NCI-H187 treated with DMSO at 0.1 percent for 48 hours (cell line): ENCODE measurements at places on chromosomes 7 and 10.

DNA sequence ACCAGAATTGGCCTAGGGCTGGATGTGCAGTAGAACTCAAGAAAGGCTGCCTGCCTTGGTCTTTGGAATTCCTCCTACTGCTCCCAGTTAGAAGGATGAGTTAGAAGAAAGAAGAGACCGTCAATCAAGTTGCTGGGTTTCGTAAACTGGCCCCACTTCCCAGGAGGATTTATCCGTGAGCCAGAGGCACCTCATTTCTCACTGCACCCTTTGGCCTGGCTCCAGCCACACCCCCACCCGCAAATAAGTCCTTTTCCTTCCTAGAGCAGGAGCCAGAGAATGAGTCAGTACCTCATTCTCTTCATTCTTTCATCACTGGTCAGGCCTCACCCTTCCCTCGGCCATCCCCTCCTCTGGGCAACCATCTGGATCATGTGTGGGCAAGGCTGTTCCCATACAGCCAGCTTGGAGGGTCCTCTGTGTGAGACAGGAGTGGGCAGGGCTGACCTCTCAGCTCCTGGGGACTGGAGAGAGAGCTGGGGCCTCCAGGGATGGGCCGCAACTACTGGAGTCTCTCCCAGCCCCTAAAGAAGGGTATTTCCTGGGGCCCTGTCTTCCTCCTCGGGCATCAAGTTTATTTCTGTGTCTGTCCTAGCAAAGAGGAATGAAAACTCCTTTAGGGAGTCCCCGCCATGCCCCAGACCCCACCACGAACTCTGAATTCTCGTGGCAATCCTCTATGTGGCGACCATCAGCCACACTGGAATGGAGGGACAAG lies 87.2 kb upstream of the DUSP5 start:
- DNase-seq: no peak

GRCh38 chr7:97731736-97732564 lies at the start of gene TAC1:
TSS of gene TAC1 (plus strand) at chr7:97732086. CDS start at chr7:97732613, 527 bp downstream.
- DNase-seq: no peak

DNA sequence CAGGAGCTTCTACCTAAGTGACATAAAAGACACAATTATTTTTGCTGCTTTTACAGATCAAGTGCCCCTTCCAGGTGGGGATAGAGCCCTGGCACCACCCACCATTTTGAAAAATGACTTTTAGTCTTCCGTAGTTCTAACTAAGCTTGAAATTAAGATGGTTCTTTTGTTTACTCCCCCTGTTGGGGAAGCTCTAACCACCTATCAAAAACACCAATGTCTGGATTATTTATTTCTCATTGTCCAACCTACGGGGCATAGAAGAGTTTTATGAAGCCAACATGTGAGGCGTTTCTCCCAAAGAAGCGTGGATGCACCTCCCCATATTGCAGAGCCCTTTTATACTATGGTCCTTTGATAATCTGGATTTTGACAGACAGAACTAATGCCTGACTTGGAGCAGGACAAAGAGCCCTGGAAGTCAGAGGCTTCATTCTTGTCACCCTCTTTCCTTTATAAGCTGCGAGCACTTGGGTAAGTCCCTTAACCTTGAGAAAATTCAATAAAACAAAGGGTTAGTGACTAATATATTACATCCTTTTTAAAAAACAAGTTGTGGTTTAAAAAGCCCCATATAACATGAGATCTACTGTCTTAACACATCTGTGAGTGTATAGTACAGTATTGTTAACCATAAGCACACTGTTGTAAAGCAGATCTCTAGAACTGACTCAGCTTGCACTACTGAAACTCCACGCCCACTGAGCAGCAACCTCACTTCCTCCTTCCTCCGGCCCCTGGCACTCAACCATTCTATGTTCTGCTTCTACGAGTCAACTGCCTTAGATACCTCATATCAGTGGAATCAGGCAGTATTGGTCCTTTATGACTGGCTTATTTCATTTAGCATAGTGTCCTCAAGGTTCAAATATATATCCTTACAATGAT lies 67.5 kb downstream of the ATXN7L1 start:
- DNase-seq: no peak

DNA sequence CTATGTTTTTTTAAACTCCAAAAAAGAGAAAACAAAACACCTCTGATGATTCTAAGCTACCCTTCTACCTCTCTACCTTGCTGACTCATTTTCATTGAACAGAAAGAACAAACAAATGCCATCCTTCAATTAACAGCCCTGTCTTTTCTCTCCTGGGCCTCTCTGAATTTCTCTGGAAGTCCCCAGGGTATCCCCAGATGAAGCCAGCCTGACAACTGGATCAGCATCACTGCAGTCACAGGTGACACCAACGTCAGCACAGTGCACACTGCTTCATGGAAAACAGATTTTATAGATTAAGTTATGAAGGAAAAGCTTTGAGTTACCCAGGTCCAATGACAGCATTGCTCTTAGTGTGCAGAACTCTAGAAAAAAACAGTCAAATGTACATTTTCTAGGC lies 5.7 kb downstream of the HUS1 start:
- DNase-seq: no peak

GRCh38 chr10:19705250-19705649 lies 111.0 kb upstream of the PLXDC2 start:
- no peak for DNase-seq

- no peak for DNase-seq
These were observed 13.5 kb downstream of the MACROH2A2 start for GRCh38 chr10:70066190-70066589.
